ENCODE measurements at places on chromosomes 1 and 21. TPM values are rescaled to one million over a fixed set of nuclear protein-coding genes. Genes with fewer than 3 reads are reported as not detected.
A peak's percentile ranks its signal among the peaks of the same experiment; 100 is the strongest.

GRCh38 chr21:40129809-40130208 is 262.6 kb downstream of the PCP4 start:
- no peak for DNase-seq

DNA sequence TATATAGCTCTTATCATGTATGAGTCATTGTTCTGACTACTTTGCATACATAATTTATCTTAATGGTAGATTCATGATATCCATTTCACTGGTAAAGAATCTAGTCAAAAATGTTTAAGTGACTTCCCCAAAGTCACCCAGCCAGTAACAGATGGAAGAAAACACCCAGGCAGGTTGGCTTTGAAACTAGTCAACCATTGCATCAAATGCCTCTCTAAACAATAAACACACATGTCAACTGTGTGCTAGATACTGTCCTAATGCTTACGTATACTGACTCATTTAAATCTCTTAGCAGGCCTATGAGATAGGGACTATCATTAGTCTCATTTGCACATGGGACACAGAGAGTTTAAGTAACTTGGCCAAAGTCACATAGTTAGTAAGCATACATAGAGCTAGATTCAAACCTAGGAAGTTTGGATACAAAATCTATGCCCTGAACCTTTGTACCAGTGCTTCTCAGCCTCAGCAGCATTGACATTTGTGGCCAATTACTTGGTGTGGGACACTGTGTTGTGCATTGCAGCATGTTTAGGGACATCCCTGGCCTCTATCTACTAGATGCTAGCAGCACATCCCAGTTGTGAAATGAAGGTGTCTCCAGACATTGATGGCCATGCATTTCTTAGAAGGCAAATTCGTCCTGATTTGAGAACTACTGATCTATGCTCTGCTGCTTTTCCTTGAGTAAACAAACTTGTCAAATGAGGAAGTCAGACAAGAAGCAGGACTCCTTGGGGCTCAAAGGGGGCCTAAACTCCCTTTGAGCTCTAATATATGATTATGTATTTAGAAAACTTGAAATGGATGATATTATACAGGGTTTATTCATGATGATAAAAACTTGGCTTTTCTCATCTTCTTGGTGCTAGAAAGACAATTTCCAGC is 316.3 kb downstream of the KCNH1 start:
- no peak for DNase-seq

DNA sequence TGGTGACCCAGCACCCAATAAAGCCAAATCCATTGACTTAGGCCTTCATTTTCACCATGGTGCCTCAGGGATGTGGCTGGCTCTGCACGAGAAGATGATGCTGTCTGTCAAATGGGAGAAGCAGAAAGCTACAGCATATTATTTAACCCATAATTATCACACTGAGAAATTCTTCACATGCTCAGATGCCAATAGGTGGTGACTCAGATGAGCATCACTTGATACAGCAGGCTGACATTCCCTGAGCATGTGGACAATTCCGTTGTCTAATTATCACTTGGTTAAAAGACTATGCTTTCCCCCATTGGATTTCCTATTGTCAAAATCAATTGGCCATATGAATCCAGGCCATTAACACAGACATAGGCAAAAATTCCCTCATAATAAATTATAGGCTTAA is 44.0 kb upstream of the HSD3B1 start:
- no peak for DNase-seq

- no peak for DNase-seq
Measured at GRCh38 chr1:149967646-149968045, 31.0 kb upstream of the MTMR11 start.

DNA sequence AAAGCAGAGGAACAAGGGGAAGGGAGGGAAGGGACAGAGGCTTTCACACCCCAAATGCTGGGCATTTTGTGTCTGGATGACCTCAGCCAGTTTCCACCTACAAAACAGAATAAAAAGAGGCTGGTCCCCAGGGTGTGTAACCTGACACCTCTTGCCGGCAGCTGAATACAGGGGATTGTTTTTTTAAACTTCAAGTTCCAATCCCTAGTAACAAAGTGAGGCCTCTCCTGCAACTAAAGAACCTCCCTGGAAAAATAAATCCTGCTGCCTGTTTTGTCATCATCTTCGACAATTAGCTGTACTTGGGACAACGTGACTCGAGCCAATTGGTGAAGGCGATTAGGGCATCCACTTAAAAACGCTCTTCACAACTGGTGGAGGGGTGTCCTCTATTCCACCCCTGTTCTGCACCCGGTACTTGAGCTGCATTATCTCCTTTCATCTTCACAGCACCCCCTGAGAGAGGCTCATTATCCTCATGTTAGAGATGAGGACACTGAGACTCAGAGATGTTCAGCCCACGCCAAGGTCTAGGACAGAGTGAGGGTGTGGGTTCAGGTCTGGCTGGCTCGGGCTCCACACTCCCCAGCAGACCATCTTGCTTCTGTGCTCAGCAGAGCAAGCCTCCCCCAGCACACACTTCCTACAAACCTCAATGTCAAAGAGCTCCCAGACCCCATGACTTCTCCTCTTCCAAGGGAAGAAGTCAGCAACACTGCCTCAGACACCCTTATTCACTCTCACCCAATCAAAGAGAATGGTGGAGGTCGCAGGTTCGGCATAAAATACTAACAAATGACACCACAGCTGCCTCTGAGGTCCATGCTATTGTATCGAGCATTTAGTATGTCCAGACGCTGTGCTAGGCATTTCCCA is 15.2 kb downstream of the ITPKB start:
- DNase-seq = peak; percentile 42

GRCh38 chr1:85048296-85049064 is at the start of gene MCOLN3:
Gene MCOLN3, minus strand, starts transcription at chr1:85048500. Its CDS starts 3,140 bp downstream, at chr1:85045360.
- DNase-seq = no peak

GRCh38 chr1:226467443-226467842 is 59.5 kb upstream of the PARP1 start:
- no peak for DNase-seq

GRCh38 chr1:46488343-46489168 is 1.1 kb upstream of the DMBX1 start:
- no peak for DNase-seq

DNA sequence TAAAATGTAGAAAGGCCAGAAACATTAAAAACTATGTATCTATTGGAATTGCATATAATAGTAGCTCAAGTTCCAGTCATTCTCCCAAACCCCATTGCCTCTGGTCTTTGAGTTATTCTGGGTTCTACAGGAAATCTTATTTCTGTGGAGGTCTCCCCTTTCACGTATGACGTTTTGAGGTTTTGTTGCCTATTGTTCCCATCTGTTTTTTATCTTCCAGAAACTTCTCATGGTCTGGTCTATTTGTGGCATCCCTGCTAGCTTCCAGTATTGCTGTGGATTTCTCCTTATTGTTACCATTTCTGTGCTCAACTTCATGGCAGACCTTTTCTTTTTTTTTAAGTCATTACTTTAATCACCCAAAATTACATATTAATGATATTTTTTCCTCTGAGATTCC is 43.3 kb downstream of the DTL start:
- no peak for DNase-seq

DIRAS3 gene
- total RNA-seq = 3.0 TPM

PKLR gene
- not detected for total RNA-seq

LRRC53 gene
- not detected for total RNA-seq
